WTC11 (cell line): ENCODE measurements at places on chromosomes 3 and 15. TPM values are rescaled to one million over a fixed set of nuclear protein-coding genes. Genes with fewer than 3 reads are reported as not detected.

Gene ANKRD34C
- not detected in 3 replicates for total RNA-seq

Gene MOBP
- 0.13 to 0.39 TPM in 2 of 3 replicates, not detected in the other for total RNA-seq

Gene KLHL6
- 0.11 to 0.23 TPM (median 0.18 TPM) in 3 replicates for total RNA-seq

Gene SERPINI1
- 4.5 to 6.4 TPM (median 6.1 TPM) in 3 replicates for total RNA-seq

Gene EIF1B
- 82.0 to 93.2 TPM (median 90.6 TPM) in 3 replicates for total RNA-seq

GRCh38 chr3:69219101-69219708 lies 96.8 kb upstream of the LMOD3 start:
- no peak for DNase-seq

DNA sequence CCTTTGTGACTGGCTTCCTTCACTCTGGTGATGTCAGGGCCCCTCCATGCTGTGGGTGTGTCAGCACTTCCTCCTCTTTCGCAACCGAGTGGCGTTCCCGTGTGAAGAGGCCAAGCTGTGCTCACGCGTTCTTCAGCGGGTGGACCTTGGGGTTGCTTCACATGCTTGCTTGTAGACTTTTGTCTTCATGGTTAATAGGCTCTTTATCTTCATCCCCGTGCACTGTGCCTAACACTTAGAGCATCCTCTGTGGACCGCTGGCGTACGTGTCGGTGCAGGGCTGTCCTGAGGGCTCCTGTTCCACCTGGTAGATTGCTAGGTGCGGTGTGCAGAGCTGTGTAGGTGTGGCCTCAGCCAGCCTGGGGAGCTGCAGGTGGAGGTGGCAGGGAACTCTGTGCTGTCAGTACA lies 182.3 kb downstream of the OR4M2 start:
- no peak for DNase-seq

DNA sequence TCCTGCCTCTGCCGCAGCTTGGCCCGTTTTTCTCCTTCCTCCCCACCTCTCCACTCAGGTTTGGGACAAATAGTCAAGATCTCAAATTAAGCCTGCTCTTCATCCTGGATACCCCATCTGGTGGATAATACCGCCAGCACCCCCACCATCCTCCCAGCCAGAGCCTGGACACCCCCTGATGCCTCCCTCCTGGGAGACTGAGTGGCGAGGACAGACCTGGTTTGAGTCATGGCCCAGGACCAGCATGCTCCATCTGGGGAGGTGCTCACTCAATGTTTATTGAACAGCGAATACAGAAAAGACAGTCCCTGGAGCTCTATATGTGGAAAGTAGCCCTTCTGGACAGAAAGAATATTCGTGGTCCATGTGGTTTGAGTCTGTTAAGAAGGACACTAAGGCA lies 23.3 kb downstream of the CTSH start:
- no peak for DNase-seq

DNA sequence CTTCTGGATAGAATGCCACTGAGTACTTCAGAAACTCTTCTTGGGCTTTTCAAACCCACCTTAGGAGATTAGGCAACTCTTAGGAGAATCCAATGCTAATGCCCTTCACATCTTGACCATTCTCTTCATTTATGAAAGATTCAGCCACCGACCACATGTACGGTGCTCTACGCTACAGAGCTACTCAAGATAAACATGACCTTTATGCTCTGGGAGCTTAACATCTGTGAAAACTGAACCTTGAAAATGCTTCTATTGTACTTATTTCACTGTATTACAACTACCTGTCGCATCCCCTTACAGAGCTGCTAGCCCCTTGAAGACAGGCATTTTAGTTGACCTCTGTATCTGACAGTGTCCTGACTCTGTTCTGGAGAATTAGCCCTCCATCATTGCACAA lies 19.5 kb upstream of the ARRDC4 start:
- no peak for DNase-seq

DNA sequence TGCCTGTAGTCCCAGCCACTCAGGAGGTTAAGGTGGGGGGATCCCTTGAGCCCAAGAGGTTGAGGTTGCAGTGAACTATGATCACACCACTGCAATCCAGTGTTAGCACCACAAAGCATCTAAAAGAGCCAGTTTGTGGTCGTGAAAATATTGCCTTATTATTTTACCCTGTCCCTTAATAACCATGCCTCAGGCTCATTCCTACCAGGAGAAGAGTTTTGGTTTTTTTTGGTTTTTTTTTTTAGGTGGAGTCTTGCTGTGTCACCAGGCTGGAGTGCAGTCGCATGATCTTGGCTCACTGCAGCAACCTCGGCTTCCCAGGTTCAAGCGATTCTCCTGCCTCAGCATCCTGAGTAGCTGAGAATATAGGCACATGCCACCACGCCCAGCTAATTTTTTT lies 17.9 kb upstream of the AVEN start:
- no peak for DNase-seq

DNA sequence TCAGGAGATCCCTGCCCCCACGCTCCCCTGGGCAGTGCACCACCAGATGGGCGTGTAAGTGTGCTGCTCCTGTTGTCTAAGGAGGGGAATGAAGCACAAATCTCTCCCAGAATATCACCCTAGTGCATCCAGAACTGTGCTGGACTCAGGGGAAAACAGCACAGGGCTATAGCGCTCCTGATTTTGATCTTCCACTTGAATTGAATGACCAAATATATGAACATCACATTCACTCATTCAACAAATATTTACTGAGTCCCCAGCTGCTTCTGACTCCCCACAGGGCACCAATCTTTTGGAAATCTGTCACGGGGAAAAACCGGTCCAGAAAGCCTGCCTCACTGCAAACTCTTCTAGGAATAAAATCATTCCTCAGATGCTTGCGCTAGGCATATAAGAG lies 2.4 kb downstream of the CPLX3 start:
- no peak for DNase-seq

DNA sequence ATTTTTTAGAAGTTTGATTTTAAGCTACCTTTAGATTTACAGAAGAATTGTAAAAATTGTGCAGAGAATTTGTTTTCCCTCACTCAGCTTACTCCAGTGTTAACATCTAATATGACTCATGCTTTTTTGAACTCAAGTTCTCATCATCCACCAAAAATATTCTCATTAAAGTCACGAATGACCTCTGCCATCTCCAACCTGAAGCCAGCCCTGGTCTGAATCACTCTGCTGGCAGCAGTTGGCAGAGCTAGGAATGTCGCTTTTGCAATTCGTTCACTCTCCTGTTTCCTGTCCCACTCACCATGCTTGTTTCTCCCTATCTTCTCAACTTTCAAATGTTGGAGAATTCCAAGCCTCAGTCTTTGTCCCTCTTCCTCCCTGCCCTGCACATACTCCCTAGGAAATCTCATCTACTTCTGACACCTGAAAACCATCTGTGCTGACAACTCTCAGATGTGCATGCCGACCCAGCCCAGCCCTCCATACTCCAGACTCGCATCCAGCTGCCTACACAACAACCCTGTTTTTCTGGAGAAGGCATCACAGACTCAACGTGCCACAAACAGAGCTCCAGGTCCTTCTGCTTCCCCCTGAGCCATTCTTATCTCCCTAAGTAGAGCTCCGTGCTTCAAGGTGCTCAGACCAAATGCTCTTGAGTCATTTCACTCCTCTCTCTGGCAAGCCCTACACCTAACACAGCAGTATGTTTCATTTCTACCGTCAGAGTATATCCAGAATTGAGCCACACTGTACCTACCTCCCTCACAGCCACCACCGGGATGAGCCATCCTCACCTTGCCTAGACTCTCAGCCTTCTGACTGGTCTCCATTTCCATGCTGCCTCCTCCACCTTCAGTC lies 24.9 kb downstream of the PRR23E start:
- DNase-seq: no peak

DNA sequence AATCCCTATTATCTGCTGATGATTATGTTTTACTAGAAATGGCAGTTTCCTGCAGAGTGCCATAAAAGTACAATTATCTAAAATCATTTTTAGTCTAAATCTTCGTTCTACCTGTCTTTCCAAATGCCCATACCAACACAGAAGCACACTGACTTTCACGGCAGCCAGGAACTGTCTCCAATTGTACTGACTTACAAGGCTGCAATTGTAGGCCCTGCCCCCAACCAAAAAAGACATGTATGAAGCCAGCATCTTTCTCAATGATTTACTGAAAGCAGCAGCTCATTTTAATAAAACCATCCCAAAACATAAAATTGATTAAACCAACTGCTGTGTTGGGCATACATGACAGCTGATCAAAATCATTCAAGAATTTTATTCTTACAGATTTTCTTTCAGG lies 119.0 kb downstream of the TBC1D5 start:
- no peak for DNase-seq
